ENCODE measurements at places on chromosomes 11 and 22.

GRCh38 chr22:23080613-23081290, 10.4 kb downstream of the GNAZ start:
- DNase-seq: no peak

DNA sequence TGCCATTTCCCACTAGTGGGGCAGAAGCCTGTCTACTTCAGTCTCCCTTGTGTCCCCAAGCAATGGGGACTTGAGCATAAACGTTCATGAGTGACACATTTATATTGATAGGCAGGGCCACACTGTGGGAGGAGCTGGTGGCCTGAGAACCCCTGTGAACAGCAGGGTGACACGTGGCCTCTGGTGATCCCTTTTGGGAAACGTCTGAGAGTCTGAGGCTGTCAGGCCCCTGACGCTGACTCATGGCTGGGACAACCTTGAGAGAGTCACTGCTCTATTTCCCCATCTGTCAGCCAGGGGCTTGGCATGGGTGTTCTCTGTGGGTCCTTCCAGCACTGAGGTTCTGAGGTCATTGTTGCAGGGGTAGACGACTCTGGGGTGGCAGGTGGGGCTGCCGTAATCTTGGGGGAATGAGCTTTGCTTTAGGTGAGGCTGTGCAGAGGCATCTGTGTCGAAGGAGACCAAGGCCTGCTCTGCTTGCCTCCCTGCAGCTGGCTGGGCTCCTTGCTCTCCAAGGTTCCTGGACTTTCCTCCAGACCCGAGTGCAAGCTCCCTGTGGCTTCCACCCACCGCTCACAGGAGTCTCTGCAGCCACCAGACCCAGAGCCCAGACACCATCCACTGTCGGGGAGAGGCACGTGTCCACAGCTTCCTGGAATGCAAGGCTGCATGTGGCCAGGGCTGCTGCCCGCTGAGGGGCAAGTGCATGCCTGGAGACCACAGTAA, 54.7 kb downstream of the SMIM38 start:
- DNase-seq: no peak

DNA sequence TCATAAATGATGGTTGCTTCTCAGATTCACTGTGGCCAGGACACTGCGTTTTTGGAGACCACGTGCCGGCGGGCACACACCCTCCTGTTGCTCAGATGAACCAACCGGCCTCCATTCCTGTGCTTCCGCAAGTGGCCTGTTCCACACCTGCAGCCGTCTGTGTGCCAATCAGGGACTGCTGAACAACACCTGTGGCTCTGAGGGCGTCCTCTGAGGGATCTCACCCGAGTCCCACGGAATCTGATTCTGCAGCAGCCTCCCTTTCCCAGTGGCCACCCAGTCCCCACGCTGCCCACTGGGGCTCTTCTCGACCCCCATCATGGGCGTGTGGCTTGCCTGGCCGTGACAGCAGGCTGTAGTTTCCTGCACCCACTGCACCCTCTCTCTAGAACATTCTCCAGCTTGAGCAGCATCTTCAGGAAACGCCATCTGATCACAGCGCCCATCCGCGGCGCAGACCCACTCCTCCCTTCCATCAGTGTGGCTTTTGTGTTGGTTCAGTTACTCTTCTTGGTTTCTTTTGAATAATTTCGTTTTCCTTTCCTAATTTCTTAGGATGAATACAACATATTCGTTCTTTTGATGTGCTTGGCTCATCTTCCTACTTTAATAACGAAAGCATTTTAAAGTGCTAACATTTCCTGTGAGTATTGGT, 100.3 kb upstream of the SLC22A12 start:
- no peak for DNase-seq

GRCh38 chr11:9754010-9754471, 90.2 kb downstream of the SWAP70 start:
- DNase-seq: no peak

GRCh38 chr22:38214302-38215056, 12.7 kb downstream of the MAFF start:
- DNase-seq: no peak

DNA sequence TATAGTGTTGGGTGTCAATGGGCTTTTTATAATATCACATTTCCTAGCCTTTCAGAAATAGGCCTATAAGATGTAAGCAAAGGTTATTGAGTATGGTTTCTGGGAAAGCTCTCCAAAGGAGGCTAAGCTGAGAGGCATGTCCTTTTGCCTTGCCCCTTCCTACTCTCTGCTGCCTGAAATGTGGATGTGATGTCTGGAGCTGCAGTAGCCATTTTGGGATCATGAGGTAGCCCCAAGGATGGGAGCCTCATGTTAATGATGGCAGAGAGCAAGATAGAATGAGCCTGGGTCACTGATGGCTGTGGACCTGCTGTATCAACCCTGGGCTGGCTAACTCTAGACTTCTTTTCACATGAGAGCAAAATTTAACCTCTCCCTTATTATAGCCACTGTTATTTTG, 29.0 kb downstream of the RPS6KA4 start:
- DNase-seq: no peak

DNA sequence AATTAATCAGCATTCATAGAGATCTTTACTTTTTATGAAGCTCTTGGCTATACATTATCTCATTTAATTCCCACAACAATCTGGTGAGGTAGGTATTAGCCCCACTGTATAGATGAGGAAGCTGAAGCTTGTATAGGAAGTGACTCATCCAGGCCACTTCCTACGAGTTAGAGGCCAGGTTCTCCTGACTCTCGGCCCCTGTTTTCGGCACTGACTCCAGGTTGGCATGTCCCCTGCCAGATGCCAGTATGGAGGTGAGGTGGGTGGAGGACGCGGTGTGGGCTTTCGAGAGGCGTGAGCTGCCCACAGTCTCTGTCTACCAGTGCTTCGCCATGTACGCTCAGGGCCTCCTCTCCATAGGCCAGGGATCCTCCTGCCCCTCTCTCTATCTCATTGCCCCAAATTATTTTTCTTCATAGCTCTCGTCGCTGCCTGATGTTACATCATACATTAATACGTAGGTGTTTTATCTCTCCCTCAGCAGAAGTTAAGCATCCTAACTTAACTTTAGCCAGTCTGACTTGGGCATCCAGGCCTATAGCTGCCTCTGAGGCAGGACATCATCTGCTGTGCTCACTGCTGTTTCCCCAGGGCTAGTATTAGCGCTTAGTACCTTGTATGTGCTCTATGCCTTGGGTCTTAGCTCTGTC, 9.0 kb downstream of the DGAT2 start:
- DNase-seq: no peak

- DNase-seq: no peak
Observed at GRCh38 chr11:12871788-12872321, 137.3 kb upstream of the RASSF10 start.

DNA sequence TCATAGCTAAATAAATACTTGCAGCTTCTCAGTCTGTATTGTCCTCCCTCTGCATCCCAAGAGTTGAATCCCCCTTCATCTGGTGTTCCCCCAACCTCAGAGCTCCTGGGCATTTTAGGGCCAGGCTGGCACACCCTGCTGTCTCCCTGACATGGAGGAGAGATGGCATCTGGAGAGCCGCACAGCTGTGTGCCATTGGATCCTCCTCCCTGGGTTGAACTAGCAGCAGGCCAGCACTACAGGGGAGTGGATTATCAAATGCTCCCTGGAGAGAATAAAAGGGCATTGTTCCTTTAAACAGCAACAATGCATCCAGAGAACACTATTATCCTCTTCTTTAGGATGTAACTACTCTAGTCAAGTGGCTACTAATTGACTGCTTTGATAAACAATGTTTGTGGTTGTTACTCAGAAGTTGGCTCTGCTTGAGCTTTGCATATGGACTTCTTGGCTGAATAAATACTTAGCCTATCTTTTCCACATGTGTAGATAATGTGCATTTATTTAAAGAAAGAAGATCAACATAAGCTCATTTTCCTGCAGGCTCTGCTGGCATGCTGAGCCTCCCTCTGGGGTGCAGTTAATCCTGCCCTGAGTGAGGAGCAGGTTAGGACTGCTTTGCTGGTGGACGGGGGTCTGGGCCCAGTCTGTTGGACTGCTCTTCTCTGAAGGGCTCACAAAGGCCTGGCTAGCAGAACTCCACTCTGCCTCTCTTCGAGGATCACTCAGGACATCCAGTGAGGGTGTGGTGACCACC, 897.2 kb downstream of the TBC1D22A start:
- DNase-seq: no peak

- DNase-seq: no peak
Observed at GRCh38 chr22:30116362-30117117, 36.3 kb downstream of the HORMAD2 start.

DNA sequence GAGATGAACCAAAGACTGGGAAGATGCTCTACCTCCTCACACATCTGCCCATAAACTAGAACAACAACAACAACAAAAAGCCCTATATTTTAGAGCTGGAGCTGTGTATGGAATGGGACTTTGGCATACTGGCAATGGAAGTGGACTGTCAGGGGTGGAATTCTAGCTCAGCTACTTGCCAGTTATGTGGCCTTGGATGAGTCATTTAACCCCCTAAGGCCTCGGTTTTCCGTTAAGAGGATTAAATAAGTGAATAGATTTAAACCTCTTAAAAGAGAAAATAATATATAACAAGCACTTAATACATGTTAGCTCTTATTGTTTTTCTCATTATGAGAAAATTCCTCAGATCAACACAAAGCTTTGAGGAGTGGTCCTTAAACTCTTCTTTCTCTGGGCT, 195.0 kb downstream of the KIF18A start:
- no peak for DNase-seq

- DNase-seq: no peak
Observed at GRCh38 chr11:101390539-101390938, 193.3 kb downstream of the TRPC6 start.

- no peak for DNase-seq
Observed at GRCh38 chr11:97883086-97883485, 1137.7 kb upstream of the CNTN5 start.

DNA sequence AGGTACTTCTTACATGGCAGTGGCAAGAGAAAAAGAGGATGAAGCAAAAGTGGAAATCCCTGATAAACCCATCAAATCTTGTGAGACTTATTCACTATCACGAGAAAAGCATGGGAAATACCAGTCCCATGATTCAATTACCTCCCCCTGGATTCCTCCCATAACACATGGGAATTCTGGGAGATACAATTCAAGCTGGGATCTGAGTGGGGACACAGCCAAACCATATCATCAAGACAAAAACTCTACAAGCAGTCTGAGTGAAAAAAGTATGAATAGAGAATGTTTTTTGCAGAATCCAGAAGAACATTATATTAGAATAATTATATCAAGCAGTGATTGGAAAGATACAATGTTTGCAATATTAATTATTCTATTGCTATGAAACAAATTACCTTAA, 893.7 kb downstream of the FAM181B start:
- no peak for DNase-seq

DNA sequence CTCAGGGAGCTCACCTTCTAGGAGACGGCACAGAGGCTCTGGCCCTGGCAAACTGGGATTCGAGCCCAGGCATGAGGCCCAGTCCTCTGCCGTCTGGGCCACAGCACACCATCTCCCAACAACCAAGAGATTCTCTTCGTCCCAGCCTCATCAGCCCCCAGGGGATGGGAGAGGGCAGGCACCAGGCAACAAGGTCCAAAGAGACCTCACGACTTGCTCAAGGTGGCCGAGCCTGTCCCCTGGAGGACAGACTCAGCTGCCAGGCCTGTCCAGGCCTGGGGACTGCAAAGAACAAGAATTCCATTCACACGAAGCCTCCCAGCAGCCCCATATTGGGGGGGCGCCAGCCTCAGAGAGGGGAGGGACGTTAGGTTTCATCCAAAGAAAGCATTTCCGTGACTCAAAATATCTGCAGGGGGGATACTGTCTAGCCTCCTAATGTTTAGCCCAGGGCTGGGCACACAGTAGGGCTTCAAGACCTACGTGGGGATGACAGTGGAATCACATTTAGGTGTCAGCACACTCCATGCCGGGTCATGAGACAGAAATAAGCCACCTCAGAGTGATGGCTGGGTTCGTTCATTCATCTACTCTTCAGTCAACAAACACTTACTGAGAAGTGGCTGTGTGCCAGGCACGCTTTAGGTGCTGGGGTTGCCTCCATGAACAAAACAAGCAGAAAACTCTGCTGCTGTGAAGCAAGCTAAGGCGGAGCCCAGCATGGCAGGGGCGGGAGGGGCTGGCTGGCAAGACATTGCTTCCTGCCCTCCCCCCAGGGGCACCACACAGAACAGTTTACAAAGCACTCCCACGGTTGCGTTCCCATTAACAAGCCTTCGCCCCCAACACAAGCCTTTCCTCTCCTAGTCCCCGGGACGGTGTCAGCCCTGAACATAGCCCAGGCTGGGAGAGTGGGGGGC, 1.2 kb downstream of the CARNS1 start:
- no peak for DNase-seq

- DNase-seq: no peak
Observed at GRCh38 chr11:123431619-123432018, 1.6 kb downstream of the GRAMD1B start.

- no peak for DNase-seq
Observed at GRCh38 chr22:27482402-27482801, 319.2 kb downstream of the MN1 start.

- DNase-seq: no peak
Observed at GRCh38 chr11:113992459-113993110, 17.7 kb downstream of the HTR3A start.

- DNase-seq: no peak
Observed at GRCh38 chr11:45794169-45794568, 10.8 kb upstream of the SLC35C1 start.

- DNase-seq: no peak
Observed at GRCh38 chr11:7635137-7635536, 38.2 kb downstream of the CYB5R2 start.

DNA sequence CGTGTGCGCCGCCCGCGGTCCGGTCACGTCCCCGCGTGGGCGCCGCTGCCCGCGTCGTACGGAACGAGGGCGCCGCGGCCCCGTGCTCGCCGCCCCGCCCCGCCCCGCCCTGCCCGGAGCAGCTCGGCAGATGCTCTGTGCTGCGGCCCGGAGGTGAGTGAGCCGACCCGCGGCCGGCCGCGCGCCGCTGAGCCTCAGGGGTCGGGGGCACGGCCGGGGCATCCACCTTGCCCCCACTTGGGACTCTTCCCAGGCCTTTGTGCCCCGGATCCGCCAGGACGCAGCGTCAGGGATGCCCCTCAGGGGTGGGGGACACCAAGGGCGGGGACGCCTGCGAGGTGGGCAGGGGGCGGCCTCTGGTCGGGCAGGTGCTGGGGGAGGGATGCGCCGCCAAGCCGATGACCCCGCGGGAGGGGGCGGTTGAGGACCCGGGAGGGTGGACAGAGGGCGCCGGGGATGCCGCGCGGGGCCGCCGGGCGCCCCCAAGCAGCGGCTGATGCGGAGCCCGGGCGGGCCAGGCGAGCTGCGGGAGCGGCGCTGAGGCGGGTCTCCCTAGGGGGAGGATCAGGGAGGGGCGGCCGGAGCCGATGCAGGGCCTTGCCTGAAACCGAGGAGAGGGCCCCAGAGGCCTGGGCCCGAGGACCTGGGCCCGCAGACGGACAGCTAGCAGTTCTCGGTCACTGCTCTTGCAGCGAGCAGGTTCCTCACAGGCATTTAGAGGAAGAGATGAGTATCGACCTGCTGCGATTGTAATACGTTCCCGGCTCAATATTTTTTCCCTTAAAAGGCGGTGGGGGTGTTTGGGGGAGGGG, at the start of gene GNAZ:
GNAZ (plus strand) TSS at position 102 of the 812 bp plus-strand sequence. CDS start 25,177 bp downstream, outside the sequence.
- no peak for DNase-seq

- DNase-seq: no peak
Observed at GRCh38 chr22:46108564-46109473, 41.5 kb upstream of the PPARA start.

GRCh38 chr11:123185326-123185725, 9.7 kb downstream of the CLMP start:
- DNase-seq: no peak
